ENCODE measurements at places on chromosomes 11 and 22.

GRCh38 chr22:30127749-30128166, 47.5 kb downstream of the HORMAD2 start:
- DNase-seq, result no peak

GRCh38 chr11:121553389-121553788, 100.6 kb upstream of the SORL1-AS1 start:
- DNase-seq, result no peak

- DNase-seq, result peak; percentile 31
Observed at GRCh38 chr11:20839231-20839630, 169.8 kb downstream of the NELL1 start.

DNA sequence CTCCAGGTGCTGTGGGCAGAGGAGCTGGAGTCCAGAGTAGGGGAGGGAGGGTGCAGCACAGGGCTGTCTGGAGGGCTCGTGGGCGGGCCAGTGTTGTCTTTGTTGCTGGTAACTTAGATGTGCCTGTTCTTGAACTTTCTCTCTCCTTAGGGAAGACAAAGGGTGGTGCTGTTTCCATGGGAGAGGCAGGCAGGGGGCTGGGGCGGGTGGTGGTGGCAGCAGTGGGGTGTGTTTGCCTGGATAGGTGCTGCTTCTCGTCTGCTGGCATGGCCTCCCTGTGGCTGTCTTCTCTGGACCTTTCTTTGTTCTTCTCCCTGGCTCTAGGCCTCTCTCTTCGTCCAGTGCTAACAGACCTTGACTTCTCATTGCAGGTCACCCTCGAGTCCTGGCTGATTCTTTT, 8.5 kb downstream of the SIDT2 start:
- DNase-seq, result no peak

DNA sequence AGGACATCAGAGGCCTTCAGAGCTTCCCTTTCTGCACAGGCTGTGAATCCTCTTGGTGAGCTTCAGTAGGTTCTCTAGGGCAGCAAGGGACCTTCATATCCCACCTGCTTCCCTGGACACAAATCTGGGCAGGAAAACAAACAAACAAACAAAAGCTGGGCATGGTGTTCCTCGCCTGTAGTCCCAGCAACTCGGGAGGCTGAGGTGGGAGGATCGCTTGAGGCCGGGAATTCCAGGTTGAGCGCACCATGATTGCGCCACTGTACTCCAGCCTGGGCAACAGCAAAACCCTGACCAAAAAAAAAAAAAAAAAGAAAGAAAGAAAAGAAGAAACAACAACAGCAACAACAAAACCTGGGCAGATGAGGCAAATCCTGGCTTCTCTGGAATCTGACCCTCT, 92.9 kb downstream of the CEP164 start:
- no peak for DNase-seq

DNA sequence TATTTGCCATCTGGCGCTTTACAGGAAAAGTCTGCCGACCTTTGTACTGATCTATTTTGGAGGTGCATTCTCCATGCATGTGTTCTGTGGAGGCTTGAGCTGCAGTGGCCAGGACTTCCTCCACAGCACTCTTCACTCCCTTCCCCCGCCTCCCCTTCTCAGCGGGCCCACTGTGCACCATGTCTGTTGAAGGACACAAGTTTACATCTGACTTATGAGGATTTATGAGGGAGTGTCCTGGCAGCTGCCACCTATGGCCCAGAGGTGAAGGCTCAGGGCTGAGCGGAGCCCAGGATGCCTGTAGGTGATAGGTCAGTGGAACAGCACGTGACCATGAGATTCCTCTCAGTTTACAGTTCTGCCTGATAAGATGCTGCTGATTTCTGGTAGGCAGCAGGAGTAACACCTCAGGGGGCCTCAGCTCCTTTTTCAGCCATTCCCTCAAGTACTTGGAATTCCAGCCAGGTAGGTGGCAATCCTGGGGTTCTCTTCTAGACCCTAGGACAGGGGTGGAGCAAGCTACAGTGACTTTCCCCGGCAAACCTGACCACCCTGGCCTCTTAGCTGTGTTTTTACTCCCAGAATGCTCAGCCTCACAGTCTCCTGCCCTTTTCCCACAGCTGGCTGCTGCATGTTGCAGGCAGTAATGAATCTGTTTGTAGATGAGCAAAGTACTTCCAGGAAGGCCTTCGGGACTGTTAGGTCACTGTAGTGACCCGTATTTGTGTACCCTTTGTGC, 59.9 kb downstream of the PPFIBP2 start:
- no peak for DNase-seq

- DNase-seq, result no peak
Observed at GRCh38 chr22:38305471-38306448, 11.5 kb downstream of the CSNK1E start.

GRCh38 chr11:44286268-44286880, 23.6 kb downstream of the ALX4 start:
- peak; percentile 50 for DNase-seq

DNA sequence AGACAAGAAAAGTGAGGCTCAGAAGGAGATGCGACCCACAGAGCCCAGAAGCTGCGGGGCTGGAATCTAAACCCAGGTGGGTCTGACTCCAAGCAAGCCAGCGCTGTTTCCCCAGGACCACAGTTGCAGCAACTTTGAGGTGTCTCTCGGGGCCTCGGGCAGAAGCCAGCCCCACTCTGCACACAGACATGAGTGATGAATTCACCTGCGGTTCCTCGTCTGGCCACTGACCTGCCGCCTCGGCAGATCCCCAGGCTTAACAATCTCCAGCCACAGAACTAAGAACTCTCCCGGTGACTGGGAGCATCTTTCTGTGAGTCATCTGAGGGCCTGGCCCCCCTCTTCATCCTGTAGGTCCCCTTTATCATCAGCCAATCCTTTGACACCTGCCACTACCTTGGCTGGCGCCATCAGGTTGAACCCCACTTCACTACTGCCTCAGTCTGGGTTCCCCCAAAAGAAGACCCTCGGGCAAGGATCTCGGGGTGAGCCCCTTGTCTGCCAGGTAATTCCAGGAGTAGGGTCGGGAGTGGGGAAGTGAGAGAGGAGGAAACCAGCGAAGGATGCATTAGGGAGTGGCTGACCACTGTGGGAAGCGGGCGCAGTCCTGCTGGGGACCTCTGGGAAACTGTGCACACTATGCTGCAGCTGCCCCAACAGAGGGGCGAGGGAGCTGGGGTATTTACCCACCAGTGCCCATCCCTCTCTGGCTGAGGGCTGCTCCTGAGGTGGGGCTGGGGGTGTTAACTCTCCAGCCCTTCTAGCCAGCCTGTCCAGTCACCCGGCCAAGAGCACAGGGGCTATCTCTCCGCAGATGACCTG, 33.0 kb upstream of the MN1 start:
- no peak for DNase-seq

- no peak for DNase-seq
Observed at GRCh38 chr11:2772544-2773031, 72.8 kb upstream of the KCNQ1OT1 start.

GRCh38 chr11:119901657-119902577, 172.9 kb upstream of the NECTIN1 start:
- no peak for DNase-seq

DNA sequence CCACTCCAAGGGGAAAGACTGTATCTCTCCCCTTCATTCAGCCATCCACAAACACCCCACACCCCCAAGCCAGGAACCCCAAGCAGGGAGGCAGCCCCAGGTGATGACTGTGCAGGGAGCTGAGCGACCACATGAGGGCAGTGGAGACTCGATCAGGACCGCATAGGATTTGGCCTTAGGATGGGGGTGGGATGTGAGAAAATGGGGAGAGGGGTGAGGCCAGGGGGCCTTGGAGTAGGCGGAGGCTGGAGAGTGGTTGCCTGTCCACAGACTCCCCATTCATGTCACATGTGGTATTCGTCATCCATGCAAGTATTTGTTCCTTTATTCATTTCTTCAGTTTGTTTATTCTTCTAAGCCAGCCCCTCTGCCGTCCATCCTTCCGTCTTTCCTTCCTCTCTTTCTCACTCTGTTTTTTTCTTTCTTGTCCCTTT, 2.7 kb upstream of the RHOD start:
- DNase-seq, result peak; percentile 13

DNA sequence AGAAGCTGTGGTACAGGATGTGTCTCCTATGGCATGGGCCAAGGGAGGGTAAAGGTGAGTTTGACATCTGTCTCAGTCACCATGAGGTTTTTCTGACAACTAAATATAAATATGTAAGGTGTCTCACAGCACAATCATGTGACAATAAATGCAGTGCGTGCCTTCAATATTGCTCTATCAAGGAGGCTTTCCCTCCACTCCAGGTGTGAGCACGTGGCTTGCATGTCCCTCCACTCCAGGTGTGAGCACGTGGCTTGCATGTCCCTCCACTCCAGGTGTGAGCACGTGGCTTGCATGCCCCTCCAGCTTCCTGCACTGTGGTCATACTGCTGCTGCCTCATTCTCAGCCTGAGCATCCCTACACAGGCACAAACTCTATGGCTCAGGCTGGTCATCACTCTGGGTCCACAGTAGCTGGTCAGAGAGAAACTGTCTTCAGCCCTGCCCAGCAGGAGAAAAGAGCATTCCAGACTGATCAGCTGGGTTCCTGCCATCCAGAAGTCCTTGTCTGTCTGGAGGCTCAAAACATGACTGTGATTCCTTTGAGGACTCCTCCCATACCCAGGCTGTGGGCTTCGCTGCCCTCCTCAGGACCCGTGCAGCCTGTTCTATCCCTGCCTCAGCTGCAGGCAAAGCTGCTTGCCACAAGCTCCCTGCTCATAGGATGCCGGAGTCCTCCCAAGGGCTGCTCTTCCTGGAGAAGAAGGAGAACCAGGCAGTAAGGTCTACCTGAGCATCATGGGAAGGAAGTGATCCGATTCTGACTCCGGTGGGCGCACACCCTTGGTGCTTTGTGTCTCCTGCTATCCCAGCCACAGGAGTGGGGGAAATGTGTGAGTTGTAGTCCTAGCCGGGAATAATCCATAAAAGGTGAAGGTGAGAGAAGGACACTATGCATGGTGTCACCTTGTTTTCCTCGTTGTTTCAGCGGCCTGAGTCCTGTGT, 33.4 kb upstream of the VPREB1 start:
- no peak for DNase-seq

- no peak for DNase-seq
Observed at GRCh38 chr11:83172551-83172950, 15.6 kb downstream of the PCF11 start.

- DNase-seq, result no peak
Observed at GRCh38 chr11:126719740-126720139, 280.8 kb downstream of the KIRREL3 start.

DNA sequence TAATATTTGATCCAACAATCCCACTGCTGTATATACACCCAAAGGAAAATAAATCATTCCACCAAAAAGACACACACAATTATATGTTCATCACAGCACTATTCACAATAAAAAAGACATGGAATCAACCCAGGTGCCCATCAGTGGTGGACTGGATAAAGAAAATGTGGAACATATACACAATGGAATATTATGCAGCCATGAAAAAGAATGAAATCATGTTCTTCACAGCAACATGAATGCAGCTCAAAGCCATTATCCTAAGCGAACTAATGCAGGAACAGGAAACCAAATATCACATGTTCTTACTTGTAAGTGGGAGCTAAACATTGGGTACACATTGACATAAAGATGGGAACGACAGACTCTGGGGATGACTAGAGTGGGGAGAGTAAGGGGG, 1.1 kb upstream of the OR2D3 start:
- no peak for DNase-seq

DNA sequence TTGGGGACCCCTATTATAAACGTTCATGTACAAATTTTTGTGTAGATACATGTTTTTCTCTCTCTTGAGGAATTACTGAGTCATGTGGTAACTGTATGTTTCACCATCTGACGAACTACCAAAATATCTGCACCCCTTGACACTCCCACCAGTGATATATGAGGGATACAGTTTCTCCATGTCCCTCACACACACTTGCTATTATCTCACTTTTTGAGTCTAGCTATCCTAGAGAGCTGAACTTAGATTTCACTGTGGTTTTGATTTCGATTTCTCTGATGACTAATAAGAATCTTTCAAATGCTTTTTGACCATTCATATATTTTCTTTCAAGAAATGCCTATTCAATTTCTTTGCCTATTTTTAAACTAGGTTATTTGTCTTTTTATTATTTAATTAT, 200.2 kb downstream of the PGR start:
- no peak for DNase-seq

DNA sequence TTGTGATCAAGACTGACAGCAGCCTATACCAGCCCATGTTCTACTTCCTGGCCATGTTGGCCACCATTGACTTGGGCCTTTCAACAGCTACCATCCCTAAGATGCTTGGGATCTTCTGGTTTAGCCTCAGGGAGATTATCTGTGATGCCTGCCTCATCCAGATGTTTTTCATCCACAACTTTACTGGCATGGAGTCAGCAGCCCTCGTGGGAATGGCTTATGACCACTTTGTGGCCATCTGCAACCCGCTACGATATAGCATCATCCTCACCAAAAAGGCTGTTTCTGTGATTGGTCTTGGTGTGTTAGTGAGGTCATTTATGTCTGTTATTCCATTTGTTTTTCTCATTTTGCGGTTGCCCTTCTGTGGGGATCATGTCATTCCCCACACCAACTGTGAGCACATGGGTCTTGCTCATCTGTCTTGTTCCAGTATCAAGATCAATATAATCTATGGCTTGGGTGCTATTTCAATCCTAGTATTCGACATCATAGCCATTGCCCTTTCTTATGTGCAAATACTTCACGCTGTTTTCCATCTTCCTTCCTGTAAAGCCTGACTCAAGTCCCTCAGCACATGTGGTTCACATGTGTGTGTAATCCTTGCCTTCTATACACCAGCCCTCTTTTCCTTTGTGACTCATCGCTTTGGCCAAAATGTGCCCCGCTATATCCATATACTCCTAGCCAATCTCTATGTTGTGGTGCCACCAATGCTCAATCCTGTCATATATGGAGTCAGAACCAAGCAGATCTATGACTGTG, 23.6 kb downstream of the OR52E1 start:
- no peak for DNase-seq

DNA sequence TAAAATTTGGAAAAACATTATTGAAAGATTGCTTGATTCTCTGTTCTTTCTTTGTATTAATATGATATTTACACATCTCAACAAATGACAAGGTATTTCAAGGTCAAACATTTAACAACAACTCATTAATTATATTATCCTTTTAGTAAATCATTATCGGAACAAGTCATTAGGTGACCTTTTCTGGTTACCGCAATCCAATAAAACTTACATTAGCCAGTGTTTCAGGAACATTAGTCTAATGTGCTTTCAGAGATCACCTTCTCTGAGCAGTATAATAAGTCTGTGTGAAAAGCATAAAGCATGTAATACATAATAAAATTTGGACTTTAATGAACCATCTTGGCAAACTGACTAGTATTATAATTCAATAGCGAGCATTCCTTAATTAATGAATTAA, 1466.4 kb downstream of the FAM181B start:
- DNase-seq, result no peak

- peak; percentile 80 for DNase-seq
Observed at GRCh38 chr11:26573896-26574295, 1.8 kb upstream of the MUC15 start.

DNA sequence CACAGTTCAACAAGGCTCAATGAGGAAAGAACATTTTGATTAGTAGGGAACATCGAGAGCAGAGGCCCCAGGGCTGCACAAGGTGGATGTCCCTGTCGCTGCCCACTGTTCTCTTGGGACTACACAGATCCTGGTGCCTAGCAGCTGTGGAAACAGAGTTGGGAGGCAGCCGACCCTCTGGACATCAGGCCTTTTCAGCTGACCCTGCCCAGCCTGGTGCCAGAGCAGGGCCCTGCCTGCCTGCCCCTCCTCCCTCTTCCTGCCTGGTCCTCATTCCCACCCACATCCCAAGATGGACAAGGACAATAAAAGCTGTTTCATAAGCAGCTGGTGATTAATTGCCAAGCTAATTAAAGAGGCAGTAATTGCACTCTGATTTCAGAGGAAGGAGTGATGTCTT, 60.7 kb downstream of the NFAM1 start:
- no peak for DNase-seq

GRCh38 chr11:13962562-13963168, at the start of gene SPON1:
Gene SPON1 (plus strand): TSS chr11:13962723. CDS start chr11:13962905, 182 bp downstream.
- DNase-seq, result peak; percentile 33
